Activated CD4-positive, CD25-positive, alpha-beta regulatory T cell treated with anti-CD3 and anti-CD28 coated beads, Interleukin-2, amount 50 U/mL, for 72 hours (primary cell): ENCODE measurements at places on chromosomes 16 and 17.

GRCh38 chr17:28521311-28522085 lies 15.3 kb downstream of the FOXN1 start:
- DNase-seq = no peak

DNA sequence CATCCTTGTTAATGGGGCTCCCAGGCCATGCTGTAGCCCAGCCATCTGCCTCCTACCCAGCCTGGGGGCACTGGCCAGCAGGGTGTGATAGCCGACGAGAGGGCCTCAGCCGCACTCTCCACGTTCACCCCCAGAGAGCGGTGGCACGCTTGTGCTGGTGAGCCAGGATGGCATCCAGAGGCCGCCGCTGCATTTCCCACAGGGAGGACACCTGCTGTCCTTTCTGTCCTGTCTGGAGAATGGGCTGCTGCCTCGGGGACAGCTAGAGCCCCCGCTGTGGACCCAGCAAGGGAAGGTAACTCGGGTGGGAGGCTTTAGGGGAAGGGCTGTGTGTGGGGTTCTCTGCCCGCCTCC lies 27.4 kb downstream of the SGSM2 start:
- DNase-seq = no peak

- no peak for DNase-seq
Measured at GRCh38 chr16:78128913-78129312, 29.5 kb downstream of the WWOX start.

DNA sequence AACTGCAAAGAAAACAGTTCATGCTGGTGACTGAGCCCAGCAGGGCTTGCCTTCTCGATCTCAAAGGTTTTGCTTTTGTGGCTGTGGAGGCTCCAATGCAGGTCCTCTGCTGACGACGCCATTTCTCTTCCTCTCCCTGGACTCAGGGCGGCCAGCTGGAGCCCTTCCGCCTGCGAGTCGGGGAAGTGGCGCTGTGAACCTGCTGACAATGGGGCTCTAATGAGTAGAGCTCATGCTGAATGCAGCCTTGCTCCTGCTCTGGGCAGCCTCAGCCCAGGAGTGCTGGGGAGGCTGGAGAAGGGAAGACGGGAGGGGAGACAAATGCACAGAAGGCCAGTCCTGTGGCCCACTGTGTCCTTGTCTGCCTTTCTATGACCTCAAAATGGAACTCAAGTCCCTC lies 43.8 kb downstream of the VAC14 start:
- no peak for DNase-seq

GRCh38 chr16:75899163-75899562 lies 172.9 kb upstream of the CPHXL start:
- DNase-seq = no peak
